ENCODE measurements at places on chromosomes 3 and 15.

GRCh38 chr3:180680097-180680430 is 775 bp upstream of the CCDC39 start:
- DNase-seq: no peak

- no peak for DNase-seq
Observed at GRCh38 chr3:64203216-64203615, 22.1 kb downstream of the PRICKLE2 start.

DNA sequence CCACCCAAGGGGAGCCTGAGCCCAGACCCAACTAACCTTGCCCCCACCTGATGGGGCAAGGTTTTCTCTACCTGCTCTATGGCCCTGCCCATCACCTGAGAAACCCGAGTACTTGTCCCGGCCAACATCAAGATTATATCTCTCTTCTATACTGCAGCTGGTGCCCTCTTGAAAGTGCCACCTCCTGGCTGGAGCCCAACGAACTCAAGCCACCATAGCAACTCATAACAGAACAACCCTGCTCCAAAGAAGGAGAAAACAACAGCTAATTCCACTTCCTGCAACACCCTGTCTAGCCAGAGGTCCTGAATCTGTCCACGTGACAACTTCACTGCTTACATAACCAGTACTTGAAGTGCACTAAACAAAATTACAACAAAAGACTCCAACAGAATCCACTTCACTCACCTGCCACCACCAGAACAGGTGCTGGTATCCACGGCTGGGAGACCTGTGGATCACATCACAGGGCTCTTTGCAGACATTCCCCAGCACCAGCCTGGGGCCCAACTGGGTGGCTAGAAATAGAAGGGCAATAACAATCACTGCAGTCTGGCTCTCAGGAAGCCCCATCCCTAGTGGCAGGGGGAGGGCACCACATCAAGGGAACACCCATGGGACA is 49.2 kb downstream of the PIERCE2 start:
- peak; percentile 12 for DNase-seq

DNA sequence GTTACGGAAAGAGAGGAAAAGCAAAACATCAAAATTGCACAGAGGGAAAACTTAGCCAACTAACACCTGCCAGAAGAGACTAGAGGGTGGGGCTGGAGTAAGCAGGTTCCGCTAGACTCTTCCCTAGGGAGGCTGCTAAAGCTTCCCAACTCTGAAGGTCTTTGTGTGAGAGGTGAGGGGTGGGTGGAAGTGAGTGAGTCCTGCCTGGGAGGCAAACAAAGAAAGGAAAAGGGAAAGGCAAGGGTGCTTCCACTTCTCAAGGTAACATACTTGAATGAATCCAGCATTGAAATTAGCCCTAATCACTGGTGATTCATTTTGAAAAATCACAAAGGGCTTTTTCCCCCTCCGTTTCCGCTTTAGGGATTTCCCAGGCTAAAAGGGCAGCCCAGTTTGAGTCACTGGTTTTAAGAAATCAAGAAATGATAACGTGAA is 220.5 kb upstream of the ADAMTS9 start:
- no peak for DNase-seq

DNA sequence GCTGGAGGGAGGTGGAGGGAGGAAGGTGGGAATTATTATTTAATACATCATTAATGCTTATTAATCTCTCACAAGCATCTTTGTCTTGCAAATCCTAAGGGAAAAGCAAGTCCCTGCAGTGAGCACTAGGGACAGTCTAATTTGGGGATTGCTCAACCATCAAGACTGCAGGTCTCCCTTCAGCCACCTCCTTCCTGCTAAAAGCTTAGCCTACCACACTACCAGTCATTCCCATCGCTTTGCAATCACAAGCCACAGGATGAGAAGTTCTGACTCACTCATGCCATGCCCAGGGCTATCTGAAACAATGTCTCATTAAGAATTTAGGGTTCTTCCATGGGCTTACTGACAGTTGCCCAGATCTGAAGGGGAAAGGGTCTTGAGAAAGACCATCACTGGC is 51.0 kb upstream of the EIF1B start:
- DNase-seq: no peak

GRCh38 chr3:119548341-119548740 is 11.1 kb downstream of the CD80 start:
- no peak for DNase-seq

GRCh38 chr3:48047841-48048464 is 31.7 kb upstream of the MAP4 start:
- DNase-seq: no peak

DNA sequence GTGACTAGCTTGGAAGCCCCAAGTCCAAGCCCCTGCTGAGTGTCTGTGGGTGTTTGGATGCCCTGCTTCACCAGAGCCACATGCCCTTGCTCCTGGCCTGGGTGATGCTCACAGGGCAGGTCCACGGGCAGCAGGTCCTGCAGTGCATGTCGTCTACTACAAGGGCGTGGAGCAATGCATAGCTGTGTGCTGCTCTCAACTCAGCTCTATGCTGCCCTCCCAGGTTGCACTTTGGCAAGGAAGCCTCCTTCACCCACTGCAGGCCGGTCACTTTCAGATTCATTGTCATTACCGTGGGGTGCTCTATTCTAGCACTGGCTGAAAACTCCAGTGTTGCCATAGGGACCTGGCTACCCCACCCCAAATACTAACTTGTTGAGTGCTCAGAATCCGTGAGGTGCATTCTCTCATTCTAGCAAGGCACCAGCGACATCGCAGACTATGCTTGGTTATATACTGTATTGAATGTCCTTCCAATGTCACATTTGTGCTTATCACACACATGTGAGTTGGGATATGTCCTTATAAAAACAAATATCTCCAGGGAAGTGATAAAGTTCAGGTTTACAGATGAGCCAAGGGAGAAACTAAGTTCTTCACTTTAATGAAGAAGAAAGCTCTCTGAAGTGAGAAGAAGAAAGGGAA is 51.8 kb downstream of the GRAMD1C start:
- peak; percentile 26 for DNase-seq

DNA sequence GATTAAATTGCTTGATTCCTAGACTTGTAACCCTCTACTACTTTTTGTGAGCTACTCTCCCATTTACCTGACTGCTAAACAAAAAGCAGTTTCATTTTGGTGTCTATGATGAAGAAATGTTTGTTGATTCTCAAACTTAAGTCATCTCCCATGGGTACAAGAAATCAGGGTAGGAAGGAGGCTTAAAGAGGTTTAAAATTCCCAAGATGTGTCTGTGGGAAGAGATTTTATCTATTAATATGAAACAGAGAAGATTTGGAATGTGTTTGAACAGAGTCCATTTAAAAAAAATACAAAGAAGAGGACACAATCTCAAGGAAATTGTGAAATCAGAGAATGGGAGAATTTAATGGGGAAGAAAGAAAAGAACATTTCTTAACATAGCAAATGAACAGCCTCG is 14.8 kb downstream of the P3H2 start:
- DNase-seq: no peak

DNA sequence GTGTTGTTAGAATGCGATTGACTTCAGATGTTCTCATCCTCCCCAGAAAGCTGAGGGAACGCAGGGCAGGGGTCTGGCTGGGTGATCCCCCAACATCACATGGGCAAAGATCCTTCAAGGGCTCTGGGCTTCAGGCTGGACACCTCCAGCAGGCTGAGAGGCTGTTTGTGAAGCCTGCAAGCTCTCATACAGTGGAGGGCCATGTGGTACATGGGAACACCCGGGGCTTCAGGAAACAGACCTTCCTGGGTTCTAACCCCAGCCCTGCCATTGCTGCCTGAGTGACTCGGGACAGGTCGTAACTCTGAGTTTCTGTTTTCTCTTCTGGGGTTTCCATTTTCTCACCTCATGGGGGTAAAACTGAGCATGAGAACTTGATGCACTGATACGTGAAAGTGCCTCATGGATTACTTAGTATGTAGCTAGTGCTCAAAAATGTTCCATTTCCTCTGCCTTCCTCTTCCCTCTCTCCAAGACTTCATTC is 81.2 kb downstream of the TLE3 start:
- no peak for DNase-seq

DNA sequence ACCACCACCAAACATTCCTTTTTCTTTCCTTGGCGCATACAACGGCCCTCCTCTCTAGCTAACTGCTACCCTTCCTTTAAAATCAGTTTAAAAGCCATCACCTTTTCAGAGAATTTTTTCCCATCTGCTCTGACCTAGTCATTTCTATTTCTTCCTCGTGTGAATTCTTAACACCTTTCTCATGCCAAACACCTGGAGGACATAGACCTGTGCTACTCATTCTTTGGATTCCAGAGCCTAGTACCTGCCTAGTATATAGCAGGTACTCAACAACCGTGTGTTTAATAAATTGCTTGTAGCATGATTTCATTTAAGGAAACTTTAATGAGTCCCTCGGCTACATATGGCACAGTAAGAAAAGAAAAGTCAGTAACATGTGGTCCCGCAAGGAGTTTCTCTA is 2.0 kb upstream of the TPM1 start:
- DNase-seq: no peak

DNA sequence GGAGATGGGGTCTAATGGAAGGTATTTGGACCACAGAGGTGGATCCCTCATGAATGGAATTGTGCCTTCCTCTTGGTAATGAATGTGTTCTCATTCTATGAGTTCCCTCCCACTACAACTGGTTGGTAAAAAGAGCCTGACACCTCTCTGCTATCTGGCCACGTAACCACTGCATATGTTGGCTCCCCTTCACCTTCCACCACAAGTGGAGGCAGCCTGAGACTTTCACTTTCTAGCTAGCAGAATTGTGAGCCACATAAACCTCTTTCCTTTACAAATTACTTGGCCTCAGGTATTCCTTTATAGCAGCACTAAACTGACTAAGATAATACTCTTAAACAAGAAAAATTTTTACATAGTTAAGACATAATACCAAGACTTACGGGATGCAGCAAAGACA is 155.3 kb downstream of the NR1I2 start:
- no peak for DNase-seq

DNA sequence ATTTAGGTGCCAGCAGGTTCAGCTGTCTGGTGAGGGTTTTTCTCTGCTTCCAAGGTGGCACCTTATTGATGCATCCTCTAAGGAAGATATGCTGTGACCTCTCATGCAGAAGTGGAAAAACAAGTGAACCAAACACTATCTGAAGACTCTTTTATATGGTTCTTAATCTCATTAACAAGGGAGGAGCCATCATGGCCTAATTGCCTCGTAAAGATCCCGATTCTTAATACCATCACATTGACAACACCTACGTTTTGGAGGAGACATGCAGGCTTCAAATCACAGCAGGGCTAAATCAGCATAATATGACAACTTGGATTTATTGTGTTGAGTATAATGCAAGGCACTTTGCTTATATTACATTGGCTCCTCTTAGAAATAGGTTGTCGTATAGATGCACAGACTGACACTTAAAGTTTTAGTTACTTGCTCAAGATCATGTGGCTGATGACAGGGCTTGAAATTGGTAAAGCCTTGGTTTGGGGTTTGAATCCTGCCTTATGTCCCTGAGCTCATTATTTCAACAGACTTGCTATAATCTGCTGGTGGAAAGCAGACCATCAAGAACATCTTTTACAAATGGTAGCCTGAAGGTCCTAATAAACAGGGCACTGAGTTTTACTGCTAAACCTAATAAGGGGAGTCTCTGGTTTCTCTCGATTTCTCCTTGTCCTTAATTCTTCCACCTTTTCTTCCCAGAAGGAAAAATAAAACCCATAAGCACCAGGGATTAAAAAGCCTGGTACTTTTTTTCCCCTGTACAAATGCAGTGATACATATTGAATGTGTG is 88.2 kb downstream of the PTPRG start:
- no peak for DNase-seq

- peak; percentile 48 for DNase-seq
Observed at GRCh38 chr3:149216193-149216869, 5.3 kb downstream of the CP start.

- no peak for DNase-seq
Observed at GRCh38 chr15:68584756-68585573, 6.2 kb downstream of the CORO2B start.

- no peak for DNase-seq
Observed at GRCh38 chr3:12267376-12268030, 21.4 kb upstream of the PPARG start.

GRCh38 chr15:83929619-83930018 is 275.7 kb downstream of the ADAMTSL3 start:
- peak; percentile 35 for DNase-seq

GRCh38 chr3:28646435-28646834 is 297.8 kb upstream of the AZI2 start:
- DNase-seq: no peak

DNA sequence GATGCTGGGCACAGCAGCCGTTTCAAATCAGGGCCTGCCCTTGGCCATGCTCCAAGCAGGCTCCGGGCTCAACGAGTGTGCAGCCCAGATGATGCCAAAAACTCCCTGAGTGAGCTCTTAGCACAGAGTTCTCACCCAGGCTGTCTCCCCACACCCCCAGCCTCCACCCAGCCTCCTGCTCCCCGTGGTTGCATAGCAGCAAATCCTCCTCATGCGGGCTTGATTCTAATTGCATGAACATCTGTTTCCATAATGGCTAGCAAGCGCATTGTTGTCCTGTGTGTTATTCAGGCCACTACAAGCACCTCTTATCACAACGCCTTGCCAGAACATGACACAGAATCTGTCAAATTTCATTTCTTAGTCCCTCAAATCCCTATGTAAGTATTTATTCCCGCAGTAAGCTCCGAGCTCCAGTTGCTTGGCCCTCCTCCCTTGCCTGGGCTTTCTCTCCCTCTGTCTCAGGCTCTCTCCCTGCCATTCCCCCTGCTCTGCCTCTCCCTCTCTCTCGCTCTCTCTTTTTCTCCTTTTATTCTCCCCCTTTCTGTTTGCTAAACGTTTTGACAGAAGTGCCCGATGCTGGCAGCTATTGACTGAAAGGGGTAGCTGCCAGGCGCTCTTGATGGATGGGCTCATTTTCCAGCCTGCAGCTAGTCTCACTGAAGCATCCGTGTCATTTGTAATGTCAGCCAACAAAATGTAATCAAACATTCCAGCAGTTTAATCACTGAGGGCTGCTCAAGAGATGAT is 306.5 kb downstream of the IL20RB start:
- no peak for DNase-seq

- no peak for DNase-seq
Observed at GRCh38 chr3:89300981-89301380, 193.6 kb downstream of the EPHA3 start.
